Fibroblast of skin of back (primary cell): ENCODE measurements at places on chromosomes 13 and 19.

- no peak for DNase-seq
Measured at GRCh38 chr19:16075430-16076153, 703 bp upstream of the TPM4 start.

DNA sequence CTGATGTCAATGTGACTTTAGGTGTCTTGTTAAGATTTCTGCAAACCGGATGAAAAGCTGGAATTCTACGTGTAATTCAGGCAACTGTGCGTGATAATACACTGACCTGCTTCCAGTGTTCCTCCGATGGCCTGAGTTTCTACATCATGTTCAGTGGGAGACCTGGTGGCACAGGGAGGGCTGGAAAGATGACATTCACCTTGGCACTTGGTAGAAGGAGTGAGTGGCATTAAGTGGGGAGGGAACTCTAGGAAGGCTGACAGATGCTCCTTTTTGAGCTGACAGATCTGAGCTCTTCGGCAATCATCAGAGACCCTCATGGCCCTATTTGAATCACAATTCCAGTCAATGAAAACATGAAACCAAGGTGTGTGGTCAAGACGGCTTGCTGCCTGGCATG, 4.0 kb downstream of the CACNA1A start:
- DNase-seq = no peak

DNA sequence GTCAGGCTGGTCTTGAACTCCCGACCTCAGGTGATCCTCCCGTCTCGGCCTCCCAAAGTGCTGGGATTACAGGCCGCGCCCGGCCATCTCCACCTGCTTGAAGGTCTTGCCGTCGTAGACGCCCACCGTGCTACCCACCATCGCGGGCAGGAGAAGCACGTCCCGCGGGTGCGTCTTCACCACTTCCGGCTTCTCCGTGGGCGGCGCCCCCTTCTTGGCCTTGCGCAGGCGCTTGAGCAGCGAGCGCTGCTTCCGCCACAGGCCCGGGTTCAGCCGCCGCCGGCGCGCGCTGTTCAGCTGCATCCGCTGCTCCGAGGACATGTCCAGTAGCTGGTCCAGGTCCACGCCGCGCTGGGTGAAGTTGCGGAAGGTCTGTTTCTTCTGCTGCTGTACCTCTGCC, 21.6 kb downstream of the EFNA2 start:
- DNase-seq = no peak

DNA sequence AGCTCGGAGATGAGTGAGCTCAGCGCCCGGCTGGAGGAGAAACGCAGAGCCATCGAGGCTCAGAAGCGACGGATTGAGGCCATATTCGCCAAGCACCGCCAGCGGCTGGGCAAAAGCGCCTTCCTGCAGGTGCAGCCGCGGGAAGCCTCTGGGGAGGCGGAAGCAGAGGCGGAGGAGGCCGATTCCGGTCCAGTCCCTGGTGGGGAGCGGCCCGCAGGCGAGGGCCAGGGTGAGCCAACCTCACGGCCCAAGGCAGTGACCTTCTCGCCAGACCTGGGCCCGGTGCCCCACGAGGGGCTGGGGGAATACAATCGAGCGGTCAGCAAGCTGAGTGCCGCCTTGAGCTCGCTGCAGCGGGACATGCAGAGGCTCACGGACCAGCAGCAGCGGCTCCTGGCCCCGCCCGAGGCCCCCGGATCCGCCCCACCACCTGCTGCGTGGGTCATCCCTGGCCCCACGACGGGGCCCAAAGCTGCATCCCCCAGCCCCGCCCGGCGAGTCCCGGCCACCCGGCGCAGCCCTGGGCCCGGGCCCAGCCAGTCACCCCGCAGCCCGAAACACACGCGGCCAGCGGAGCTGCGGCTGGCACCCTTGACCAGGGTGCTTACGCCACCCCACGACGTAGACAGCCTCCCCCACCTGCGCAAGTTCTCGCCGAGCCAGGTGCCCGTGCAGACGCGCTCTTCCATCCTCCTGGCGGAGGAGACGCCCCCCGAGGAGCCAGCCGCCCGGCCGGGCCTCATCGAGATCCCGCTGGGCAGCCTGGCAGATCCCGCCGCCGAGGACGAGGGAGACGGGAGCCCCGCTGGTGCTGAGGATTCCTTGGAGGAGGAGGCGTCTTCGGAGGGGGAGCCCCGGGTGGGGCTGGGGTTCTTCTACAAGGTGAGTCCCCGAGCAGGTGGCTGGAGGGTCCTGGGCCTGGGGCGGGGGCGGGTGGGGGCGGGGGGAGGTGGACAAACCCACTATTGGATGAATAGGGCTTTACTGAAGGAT, 16.8 kb downstream of the XAB2 start:
- no peak for DNase-seq
